ENCODE measurements at places on chromosomes 1 and 21.
A peak's percentile ranks its signal among the peaks of the same experiment; 100 is the strongest.

DNA sequence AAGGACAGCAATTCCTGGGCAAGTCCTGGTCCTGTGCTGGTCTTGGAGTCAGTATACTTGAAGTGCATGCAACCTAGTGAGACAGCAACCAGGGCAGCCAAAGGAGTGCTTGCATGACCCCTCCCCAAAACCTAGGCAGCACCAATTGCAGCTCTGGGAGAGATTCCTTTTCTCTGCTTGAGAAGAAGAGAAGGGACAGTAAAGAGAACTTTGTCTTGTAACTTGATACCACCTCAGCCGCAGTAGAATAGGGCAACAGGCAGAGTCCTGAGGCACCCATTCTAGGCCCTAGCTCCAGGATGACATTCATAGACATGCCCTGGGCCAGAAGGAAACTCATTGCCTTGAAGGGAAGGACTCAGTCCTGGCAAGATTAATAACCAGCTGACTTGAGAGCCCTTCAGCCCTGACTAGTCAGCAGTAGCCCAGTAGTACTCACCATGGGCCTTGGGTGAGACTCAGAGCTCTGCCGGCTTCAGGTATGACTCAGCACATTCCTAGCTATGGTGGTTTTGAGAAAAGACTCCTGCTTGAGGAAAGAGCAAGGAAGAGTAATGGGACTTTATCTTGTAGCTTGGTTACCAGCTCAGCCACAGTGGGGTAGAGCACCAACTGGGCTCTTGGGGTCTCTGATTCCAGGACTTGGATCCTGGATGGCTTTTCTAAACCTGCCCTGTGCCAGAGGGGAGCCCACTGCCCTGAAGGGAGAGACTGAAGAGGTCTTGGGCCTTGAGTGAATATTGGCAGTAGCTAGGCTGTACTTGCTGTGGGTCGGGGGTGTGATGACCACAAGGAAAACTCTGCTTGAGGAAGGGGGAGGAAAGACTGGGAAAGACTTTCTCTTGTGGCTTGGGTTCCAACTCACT lies 51.7 kb upstream of the ACADM start:
- DNase-seq = no peak

GRCh38 chr1:230349020-230349393 lies 77.1 kb downstream of the PGBD5 start:
- no peak for DNase-seq

DNA sequence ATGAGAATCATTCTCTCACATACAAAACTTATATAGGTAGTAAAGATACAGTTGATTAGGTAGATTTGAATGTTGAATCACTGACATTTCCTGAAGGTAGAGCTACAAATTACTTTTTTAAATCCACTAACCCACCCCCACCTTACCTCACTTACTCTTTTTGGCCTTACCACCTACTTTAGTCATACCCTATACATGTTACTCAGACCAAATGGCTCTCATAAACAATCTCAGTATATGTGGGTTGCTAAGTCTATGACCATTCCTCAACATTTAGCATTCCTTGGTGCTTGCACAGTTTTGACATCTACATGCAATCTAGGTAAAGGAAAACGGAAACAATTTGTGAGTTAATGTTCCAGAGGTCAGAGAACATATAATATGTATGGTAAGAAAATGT lies 26.3 kb downstream of the SYDE2 start:
- no peak for DNase-seq

DNA sequence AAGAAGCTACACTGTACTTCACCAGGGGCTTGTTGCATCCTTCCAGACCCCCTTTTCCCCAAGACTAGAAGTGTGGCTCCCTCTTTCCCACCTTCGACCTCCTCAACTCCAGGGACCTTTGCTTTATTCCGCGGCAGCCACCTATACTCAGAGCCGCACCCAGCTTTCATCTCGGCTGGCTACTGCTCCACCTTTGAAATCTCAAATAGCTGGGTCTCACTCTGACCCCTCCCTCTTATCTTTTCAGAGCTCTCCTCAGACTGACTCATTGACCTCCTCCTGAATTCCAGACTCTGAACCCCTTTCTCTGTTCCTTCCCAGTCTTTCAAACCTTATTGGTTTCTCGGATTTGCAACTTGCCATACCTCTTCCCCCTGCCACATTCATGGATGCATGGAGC lies 144.7 kb upstream of the JUN start:
- no peak for DNase-seq

- no peak for DNase-seq
Measured at GRCh38 chr1:23732363-23733224, 10.7 kb upstream of the ELOA start.

DNA sequence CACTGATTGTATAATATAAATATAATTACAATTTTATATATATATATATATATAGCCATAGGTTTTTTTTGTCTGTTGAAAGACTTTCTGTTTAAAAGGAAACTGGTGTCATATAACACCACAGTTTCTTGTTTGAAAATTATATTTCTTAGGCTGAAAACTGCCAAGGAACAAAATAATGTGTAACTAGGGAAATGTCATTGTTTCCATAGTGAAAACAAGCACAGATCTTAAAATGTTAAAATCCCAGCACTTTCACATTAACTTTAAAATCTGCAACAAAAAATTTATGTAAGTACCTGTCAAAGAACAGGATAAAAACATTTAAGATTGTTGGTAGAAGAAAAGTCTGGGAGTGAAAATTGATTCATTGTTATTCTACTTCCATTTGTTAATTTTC lies 104.2 kb downstream of the ATP6V1G3 start:
- no peak for DNase-seq

DNA sequence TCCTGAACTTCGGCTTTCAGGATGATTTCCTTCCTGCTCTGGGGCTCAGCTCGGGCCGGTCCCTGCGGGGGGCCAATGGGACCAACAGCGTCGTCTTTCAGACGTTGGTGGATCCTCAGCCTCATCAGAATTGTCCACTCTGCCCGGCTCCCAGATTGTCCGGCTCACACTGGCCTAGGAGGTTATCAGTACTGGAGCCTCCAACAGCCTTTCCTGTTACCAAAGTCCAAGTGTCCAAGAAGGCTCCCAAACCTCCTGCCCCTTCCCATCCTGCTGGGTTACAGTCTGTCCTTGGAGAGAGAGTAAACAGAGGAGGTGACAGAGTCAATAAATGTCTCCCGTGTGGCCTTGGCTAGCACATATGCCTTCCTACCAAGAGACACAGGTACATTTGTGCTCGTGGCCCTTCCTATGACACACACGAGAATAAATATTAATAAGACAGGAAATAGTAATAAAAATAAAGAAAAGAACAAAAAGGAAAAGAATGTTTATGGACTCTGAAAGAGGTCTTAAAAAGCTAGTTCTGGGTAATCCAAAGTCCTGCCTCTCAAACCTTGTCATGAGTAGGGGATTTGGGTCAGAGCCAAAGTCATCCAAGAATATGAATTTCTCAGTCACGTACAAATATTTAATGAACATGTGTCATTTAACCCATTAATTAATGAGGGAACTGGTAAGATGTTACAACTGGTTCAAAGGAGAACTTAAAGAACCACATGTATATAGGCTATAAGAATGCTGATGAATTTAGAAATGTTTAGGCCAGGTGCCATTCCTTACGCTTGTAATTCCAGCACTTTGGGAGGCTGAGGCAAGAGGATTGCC lies 80.8 kb upstream of the SLC2A1 start:
- DNase-seq = no peak

DNA sequence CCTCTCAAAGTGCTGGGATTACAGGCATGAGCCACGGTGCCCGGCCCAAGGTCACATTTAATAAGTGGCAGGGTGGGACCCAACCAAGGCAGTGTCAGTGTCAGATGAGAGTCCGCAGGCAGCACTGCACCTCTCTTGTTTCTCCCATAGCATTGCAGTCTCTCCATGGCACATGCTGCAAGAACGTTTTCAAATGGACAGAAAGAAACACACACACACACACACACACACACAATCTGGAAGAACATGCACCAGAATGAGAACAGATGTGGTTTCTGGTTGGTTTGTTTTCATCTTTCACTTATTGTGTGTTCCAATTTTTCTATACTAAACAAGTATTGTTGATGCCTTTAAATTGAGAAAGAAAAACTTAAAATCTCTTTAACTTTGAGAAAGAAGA lies 126.5 kb downstream of the SYF2 start:
- no peak for DNase-seq

- no peak for DNase-seq
Measured at GRCh38 chr1:94619731-94620130, 78.2 kb upstream of the F3 start.

- DNase-seq = no peak
Measured at GRCh38 chr1:163203561-163203960, 845 bp upstream of the RGS5 start.

DNA sequence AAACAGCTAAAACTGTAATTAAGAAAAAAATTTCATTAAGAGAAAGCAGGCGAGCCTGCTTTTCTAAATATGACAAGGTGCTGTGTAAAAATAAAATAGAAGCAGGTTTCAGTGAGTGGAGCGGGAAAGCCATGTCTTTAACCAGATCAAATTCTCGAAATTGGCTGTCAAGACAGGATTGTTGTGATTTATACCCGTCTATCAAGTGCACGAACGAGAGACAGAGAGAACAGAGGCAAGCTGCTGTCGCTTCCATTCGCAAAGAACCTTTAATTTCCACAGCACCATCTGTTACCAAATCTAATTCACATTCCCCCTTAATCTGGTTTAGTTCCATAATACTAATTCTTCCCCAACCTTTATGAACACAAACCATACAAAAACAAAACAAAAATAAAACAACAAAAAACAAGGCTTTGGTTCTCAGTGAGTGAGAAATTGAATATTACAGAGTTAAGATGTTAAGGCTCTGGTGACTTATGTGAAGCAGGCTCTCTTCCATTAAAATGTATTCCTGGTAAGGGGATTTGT lies 35.0 kb downstream of the ESRRG start:
- no peak for DNase-seq

- DNase-seq = no peak
Measured at GRCh38 chr21:42406201-42406621, 2.5 kb downstream of the UBASH3A start.

DNA sequence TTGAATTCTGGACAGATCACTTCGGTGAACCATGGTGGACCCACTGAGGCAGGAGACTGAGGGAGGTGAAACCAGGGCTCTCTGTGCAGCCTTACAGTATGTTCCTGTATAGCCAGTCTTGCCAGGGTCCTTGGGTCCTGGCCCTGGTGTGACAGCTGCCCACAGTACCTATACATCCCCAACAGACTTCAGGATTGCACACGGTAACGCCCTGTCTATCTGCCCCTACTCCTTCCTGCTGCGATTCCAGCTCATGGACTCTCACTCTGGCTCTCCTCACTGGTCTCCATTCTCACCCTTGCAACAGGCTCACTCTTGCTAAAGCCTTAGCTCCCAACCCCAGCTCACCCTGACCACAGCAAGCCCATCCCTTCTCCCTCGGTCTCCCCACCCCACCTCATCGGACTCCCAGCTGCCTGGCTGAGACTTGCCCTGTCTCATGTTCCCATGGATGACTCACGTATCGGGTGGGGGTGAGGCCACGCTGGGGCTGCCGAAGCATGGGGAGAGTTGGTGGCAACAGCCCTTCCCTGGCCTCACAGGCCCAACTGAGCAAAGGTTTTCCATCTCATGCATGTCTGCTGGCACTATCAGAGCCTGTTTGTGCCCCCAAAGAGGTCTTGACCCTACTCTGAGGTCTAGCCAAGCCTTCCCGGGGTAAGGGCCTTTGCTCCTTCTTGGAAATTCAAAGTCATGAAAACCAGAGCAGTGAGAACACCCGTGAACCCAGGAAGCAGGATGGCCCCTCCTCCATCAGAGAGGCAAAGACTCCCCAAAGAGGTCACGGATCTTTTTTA lies 7.1 kb downstream of the PHLDA3 start:
- no peak for DNase-seq

GRCh38 chr21:34815831-34816705 lies 147.3 kb downstream of the CLIC6 start:
- DNase-seq = no peak

DNA sequence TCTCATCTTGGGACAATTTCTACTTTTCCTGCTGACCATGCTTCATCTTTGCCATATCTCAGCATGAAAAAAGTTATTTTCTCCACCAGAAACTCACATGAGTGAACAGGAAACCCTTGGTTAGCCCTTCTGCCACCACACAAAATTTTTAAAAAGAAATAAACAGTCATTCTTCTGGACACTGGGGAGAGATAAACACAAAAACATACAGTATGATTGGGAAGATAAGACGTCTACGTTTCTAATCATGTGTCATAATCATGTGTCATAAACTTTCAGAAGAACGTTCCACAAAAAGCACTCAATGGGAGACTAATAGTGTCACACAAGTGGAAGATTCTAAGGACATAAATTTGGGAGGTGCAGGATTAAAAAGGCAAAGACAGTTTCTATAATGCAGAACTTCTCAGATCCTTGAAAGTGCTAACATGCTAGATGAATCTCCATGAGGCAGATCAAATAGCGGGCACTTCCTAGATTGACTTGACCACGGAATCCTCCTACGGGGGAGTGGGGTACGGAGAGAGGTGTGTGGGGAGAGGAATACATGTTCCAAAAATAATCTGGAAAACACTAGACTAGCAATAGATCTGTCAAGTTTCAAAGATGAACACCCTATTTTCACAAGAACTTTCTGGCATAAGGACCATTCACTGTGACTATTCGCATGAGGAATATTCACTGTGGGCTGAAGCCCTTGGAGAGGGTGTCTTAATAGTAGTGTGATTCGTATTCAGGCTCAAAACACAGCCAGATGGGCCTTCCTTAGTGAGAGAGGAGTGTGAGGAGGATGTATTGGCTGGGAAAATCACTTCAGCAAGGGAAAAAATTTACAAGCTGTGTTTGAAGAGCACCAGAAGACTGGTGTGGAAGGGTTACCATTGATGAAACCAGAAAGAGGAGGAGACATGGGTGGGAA lies 206.7 kb downstream of the SETD4 start:
- no peak for DNase-seq

GRCh38 chr1:80994934-80995333 lies 805.8 kb upstream of the ADGRL2 start:
- DNase-seq = no peak

DNA sequence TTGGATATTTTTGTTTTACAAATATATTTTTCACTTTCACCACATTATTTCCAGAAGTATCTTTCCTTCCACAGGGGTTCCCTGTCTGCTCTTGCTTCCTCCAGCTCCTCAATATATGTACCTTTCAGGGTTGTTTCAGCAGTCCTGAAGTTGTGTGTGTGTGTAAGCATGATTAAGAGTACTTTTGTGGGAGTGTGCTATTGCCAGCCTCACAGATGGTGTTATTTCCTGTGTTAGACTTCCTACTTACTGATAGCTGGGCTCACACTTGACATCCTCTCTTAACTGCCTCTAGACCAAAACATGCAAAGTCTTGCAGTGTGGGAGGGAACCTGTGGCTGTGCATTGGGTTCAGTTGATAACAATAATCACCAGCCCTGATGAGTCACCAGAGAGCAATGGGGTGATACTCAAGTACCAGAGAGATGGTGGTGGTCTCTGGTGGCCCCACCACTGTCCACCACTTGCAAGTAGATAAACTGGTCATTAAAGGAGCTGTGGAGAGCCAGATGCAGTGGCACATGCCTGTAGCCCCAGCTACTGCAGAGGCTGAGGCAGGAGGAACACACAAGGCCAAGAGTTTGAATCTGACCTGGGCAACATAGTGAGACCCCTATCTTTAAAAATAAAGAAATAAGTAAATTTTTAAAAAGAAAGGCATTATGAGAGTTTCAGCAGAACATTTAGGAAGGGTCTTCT lies 126.7 kb downstream of the NR5A2 start:
- peak; percentile 89 for DNase-seq
